ENCODE measurements at places on chromosomes 1 and 21.

DNA sequence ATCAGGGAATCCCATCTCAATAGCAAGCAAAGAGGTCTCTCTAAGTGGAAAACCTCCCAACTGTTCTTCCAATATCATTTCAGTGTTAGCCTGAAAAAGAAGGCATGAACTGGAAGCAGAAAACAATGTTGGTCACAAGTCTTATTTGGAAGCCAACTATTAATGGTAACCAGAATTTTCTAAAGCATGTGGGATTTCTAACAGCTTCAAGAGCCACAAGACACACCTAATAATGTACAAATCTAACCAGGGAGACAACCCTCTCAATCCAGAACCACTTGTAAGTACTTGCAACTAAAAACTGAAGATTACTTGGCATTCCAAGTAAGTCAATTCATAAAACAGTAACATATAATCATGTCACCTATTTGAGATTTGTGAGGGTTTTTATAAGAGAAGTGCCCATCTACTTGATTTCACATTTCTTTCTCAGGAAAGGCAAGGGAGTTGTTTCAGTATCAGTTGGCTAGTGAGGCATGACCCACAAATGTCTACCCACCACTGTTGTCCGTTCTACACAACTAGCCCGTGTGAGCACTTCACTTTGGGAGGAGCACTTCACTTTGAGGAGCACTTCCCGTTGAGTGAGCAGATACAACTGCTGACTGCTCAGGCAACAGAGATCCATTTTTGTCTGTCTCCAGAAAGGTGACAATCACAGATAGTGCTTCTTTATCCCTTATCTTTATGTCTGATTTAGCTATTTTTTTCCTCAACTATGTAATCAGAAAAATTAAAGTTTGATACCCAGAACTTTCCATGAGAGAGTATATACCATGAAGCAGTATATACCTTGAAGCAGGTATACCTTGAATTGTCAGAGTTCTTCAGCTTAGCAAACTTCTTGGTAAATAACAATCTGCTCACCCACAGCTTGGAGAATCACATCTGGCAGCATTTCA, 11.1 kb downstream of the STX6 start:
- no peak for DNase-seq

- peak; percentile 57 for DNase-seq
Measured at GRCh38 chr1:160006312-160006940, 25.4 kb downstream of the PIGM start.

GRCh38 chr21:46454634-46455390, 3.9 kb upstream of the DIP2A start:
- DNase-seq, result no peak

DNA sequence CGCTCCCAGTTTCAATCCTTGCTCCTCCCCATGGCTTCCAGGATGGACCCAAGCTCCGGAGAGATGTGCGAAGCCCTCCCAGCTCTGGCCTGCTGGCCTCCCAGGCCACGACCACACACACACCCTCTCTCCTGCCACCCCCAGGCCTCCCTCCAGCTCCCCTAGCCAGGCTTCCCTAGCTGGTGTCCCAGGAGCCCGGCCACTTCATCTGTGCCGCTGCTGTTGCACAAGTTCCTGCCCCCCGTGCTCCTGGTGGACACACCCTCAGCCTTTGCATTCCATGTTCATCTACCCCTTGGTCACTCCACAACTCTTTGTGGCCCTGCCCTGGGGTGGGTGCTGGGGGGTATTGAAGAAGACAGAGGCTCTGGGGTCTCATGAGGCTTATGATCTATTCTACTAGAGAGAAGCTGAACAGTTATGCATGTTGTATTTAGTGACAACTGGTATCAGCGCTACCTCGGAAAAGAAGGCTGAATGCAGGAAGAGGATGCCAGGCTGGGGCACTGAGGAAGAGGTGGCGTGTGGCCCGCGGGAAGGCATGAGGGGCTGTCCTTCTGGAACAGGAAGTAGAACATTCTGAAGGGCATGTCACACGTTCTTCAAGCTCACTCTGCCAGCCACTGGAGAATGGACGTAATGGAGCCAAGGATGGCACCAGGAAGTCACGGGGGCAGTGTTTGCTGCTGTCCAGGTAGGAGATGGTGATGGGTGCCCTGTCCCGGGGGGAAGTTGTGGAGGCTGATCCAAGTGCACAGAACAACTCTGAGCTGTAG, 172.4 kb downstream of the PSMG1 start:
- DNase-seq, result no peak

DNA sequence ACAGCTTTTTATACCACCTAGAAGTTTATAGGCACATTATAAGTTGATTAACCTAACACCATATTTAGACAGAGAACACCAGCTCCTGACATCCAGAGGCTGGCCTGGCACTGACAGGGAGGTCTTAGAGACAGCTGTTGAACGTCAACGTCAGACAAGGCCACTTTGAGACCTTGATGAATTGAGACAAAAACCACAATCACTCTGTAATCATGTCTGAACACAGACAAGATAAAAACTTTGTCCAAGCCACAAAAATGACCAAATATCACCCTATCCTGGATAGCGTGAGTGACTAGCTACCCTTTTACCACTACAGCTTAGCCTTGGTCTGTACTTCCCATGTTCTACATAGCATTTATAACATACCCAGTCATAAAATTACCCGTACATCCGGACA, 403.6 kb upstream of the CHRM3 start:
- no peak for DNase-seq

GRCh38 chr21:38077569-38077968, 161.3 kb upstream of the KCNJ6 start:
- no peak for DNase-seq

- peak; percentile 6 for DNase-seq
Measured at GRCh38 chr1:76086597-76086996, 12.1 kb downstream of the ST6GALNAC3 start.

GRCh38 chr1:170410401-170411166, 121.4 kb upstream of the GORAB start:
- DNase-seq, result peak; percentile 92

- DNase-seq, result peak; percentile 85
Measured at GRCh38 chr1:234499119-234499942, 20.4 kb upstream of the TARBP1 start.

DNA sequence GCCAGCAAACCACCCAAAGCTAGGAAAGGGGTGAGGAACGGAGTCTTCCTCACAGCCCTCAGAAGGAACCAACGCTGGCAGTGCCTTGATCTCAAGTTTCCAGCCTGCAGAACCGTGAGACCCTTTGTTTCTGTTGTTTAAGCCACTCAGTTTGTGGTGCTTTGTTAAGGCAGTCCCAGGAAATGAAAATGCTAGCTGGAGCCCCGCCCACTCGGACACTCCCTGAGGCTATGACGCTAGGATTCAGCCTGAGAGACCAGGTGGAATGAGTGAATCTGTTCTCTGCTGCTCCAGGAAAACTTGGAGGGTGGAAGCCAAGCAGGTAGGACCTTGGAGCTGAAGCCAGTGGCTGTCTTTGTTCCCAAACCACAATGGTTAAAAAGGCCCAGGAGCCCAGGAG, 196.5 kb upstream of the POU3F1 start:
- no peak for DNase-seq

DNA sequence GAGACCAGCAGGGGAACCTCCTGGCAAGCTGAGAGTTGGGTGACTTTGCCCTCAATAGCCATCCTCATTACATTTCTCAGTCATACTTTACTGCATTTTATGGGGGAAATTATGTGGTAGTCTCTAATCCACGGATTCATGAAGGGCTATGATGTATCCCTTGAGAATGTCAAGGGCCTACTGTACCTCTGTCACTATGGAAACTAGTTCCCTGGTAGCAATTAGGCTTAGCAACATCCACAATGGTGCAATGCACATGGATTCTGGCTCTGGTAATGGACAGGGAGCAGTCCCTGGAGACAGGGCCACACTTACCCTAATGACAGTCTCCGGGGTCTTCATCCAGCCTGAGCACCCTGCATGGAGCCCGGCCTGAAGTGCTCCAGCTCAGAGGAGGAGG, 26.5 kb downstream of the LRRN2 start:
- DNase-seq, result no peak

DNA sequence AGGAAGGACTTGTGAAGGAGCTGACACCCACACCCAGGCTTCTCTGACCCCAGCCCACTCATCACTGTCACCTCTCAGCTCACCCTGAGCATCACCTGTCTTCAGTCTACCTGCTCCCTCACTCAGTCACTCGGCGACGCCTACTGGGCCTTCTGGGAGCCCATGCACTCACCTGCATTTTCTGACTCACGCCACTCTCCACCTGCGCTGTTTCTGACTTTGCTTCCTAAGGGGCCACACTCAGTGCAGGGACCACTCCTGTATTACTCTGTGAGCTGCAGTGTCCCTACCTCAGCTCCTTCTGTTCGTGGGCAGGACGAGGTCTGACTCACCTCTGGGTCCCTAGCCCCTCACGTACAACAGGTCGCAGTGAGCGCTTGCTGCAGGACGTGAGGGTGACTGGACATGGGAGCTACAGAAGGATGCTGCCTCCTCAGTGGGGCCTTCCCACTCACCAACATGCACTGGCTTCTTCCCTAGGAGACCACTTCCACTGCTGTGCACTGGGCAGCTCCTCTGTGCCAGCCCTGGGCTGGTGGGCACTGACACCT, 102.3 kb downstream of the GLIS1 start:
- no peak for DNase-seq

DNA sequence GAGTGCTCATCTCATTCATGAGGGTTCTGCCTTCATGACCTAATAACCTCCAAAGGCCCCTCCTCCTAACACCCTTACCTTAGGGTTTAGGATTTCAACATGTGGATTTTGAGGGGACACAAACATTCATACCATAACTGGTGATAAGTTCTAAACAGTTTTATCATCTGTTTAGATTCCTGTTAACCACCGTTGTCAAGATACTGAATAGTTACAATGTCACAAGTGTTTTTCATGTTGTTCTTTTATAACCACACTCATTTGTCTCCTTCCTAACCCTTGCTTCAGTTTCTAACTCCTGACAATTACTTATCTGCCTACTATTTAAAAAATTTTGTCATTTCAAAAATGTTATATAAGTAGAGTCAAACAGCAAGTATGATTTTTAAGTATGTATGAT, 86.0 kb downstream of the NCAM2 start:
- DNase-seq, result no peak

- no peak for DNase-seq
Measured at GRCh38 chr1:78044796-78045562, 787 bp upstream of the GIPC2 start.

GRCh38 chr1:234968451-234968850, 160.2 kb downstream of the TOMM20 start:
- no peak for DNase-seq

GRCh38 chr21:36478207-36478701, 1.7 kb downstream of the CLDN14 start:
- DNase-seq, result peak; percentile 75

- no peak for DNase-seq
Measured at GRCh38 chr1:46128344-46128743, 4.1 kb downstream of the PIK3R3 start.

GRCh38 chr1:12568009-12568767, 49.8 kb downstream of the DHRS3 start:
- DNase-seq, result no peak

DNA sequence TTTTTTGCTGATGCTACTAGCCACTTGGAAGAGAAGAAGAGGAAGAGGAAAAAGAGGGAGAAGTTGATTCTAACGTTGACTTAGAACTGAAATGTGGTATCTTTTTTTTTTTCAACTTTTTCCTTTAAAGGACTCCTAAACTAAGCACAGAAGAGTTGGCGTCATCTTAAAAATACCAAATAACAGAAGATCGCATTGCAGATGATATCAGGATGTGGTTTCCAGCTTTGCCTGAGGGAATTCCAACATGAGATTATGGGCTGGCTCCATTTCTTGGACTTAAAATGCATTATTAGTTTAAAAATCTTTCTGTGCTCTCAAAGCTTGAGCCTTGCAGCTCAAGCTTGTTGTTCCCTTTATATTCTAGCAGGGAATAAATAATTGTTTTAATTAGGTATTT, 29.8 kb downstream of the WDR3 start:
- no peak for DNase-seq

GRCh38 chr1:113253187-113253586, 137.1 kb upstream of the MAGI3 start:
- no peak for DNase-seq

DNA sequence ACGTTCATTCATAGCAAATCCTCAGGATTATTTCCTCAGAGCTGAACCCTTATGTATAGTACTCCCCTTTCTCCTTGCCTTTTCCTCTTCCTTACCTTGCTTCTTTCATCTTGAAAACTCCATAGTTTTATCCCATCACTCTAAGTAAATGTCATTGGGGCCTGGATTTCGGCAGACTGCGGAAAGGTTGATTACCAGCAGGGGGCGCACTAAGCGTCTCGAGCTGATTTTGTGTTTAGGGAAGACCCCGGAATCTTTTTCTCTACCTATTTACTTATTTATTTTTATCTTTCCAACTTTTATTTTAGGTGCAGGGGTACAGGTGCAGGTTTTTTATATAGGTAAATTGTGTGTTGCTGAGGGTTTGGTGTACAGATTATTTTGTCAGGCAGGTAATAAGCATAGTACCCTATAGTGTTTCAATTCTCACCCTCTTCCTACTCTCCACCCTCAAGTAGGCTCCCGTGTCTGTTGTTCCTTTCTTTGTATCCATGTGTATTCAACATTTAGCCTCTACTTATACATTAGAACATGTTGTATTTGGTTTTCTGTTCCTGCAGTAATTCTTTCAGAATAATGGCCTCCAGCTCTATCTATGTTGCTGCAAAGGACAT, 11.4 kb upstream of the MTARC1 start:
- peak; percentile 17 for DNase-seq

- DNase-seq, result peak; percentile 52
Measured at GRCh38 chr1:215606564-215607168, 39.6 kb downstream of the KCTD3 start.

- DNase-seq, result no peak
Measured at GRCh38 chr21:41931041-41931451, 22.8 kb downstream of the C2CD2 start.

DNA sequence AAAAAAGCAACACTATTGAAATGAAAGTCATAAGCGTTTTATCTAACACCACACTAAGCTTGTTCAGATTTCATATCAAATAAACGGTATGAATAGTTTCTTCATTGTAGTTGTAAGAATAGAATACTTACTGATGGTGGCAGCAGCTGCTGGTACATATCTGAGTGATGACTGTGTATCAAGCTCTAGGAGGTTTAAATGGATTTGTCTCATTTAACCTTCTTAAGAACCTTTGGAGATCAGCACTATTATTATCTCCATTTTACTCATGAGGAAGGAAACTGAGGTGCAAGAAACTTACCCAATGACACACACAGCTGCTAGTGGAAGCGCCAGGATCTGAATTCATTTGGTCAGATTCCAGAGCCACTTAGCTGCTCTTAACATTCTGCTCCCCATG, 104.0 kb downstream of the EIF4G3 start:
- peak; percentile 72 for DNase-seq

DNA sequence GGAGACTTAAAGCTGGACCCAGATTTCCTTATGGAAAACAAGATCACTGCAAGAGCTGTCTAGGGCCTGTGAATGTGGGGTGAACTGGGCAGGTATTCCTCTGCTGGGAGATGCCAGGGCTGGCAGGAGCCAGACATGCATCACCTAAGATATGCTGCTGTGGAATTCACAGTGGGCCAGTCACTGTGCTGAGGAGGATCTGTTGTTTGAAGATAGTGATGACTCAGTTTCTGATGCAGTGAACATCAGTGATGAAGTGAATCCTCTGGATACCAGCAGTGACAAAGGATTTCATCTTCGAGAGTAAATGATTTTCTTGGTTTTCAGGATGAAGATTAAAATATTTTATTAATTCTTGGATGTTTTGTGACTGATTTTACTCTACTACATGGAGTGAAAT, 29.9 kb upstream of the CAMSAP2 start:
- no peak for DNase-seq

Data from HCEC 1CT (cell line).